Left renal cortex interstitium (tissue), 4 donors: ENCODE measurements at places on chromosomes 7 and 10. TPM values are rescaled to one million over a fixed set of nuclear protein-coding genes. Genes with fewer than 3 reads are reported as not detected.

DNA sequence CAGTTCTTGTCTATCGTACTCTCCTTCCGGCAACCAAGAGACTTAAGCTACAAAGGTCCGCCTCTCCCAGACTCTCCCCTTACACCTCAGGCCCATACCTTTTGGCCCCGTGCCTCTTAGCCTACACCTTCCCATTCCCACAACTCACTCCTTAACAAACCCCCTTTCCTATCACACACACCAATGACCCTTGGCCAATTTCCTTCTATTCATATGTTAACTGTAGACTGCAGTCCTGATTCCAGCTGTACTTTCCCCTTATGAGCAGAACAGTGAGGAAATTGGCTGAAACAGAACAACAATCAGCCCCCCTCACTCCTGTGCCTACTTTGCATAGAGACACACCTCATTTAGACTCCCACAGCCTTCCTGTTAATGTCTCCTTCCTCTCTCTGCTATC, 1.4 kb upstream of the TMEM139 start:
- DNase-seq: no peak

GRCh38 chr10:65940816-65941662, 984.8 kb upstream of the LRRTM3 start:
- no peak for DNase-seq

- DNase-seq: no peak
Observed at GRCh38 chr7:22275661-22276060, 81.3 kb downstream of the RAPGEF5 start.

GRCh38 chr10:102185811-102186527, 33.8 kb downstream of the NOLC1 start:
- DNase-seq: no peak

GRCh38 chr10:114239994-114240345, 916 bp downstream of the VWA2 start:
- DNase-seq: no peak

TRUB1 gene
- 34.1 TPM for polyA plus RNA-seq

SLC29A3 gene
- 8.5 TPM for polyA plus RNA-seq

KIF11 gene
- 30.7 TPM for polyA plus RNA-seq

LRRC18 gene
- polyA plus RNA-seq: 0.17 TPM

RBM20 gene
- 9.7 TPM for polyA plus RNA-seq

TSPAN12 gene
- 152 TPM for polyA plus RNA-seq
